ENCODE measurements at places on chromosomes 4 and X.

DNA sequence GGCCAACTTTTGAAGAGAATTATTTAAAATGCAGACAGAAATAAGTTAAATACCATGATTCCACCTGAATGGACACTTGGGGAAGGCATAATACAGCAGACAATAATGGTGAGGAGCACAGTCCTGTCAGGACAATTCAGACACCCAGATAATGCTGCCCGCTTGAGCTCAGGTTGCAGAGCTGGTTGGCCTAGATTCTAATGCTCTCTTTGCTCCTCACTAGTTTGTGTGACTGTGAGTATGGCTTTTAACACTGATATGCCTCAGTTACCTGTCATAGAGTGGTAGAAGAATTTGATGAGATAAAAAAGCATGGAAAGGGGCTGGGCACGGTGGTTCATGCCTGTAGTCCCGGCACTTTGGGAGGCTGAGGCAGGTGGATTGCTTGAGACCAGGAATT lies 62.1 kb downstream of the SH3KBP1 start:
- no peak for DNase-seq

DNA sequence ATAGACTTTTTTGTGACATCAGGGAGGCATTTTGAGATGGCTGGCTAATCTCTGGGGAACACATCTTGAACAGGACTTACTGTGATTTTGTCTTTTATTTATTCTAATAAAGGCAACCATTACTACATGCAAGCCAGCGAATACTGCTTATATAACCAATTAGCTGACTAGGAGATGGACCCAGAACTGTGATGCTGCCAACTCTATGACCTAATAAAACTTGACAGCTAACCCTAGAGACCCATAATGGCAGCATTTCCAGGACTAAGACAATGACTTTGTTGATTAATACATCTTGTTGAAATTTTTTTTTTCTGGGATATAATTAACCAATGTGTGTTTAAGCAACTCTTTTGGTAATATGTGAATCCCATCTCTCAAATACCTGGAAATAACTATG lies 584.6 kb downstream of the PRR32 start:
- no peak for DNase-seq

DNA sequence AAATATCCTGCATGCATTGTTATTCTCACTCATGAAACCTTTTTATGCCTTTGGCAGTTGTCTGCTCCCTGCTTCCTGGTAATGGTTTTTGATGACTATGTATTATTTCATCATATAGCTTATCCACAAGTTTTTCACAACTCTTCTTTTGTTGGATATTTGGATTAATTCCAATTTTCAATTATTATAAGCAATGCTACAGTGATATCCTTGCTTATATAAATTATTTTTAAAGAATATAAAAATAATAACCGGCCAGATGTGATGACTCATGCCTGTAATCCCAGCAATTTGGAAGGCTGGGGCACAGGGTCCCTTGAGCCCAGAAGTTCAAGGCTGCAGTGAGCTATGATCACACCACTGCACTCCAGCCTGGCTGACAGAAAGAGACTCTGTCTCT lies 47.0 kb downstream of the ASIC5 start:
- DNase-seq = no peak

DNA sequence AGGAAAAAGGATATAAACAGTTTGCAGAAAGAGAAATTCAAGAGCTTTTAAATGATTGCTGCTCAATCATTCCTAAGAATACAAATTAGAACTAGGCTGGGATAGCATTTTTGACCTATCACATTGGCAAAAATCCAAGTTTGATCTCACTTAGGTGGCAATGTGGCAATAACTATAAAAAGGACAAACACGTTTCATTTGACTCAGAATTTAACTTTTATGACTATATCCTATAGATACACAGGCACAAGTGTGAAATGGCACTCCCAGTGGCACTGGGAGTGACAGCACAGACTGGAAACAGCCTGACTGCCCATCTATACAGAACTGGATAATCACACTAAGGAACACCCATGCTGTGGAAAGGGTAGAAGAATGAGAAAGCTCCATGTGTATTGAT lies 11.1 kb downstream of the CENPU start:
- DNase-seq = no peak

All from stimulated activated CD8-positive, alpha-beta memory T cell treated with anti-CD3 and anti-CD28 coated beads, Interleukin-4, amount 100 ng/mL, for 1 hour (primary cell).